ENCODE measurements at places on chromosomes 1 and 21.

DNA sequence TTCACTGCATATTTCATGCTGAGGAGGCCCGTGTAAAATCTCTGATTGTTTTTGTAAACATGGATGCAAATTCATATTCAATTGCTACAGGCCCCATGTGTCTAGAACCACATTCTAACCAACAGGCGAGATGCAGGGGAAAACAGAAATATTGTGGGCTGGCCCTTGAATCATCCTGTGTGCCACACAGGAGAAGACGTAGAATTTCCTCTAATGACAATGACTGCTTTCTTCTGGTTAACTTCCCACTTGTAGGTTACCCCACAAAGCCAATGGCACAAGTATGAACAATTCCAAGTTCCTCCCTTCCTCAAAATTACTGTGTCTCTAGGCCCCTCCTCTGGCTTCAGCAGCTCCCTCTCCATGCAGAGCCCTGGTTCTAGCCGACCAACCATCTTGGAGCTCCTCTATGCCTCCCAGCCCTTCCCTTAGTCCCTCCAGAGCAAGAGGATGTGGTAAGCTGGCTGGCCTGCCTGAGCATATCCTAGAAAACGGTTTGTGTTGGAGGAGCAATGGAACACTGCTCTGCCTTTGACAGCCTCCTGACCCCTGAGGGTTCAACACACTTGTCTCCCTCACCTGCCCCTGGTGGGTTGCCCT lies 205.2 kb downstream of the HS2ST1 start:
- DNase-seq: no peak

DNA sequence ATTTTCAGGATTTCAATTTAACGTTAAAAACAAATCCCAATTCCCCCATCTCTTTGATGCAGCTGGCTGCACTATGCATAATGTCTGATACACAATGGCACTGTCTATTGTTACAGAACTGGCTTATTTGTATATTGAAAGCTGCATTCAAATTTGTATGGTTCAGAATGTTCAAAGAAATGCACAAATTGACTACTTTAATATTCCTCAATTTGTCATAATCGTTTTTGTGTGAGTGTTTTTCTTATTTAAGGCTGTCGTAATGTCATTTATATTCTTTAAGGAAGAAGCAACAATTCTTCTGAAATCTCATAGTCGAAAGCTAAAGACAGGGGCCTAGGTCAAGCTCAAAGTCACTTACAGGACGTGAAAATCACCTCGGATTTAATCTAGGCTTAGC lies 341.4 kb upstream of the ZRANB2 start:
- no peak for DNase-seq

- DNase-seq: no peak
Observed at GRCh38 chr1:232531291-232531690, 98.6 kb downstream of the SIPA1L2 start.

DNA sequence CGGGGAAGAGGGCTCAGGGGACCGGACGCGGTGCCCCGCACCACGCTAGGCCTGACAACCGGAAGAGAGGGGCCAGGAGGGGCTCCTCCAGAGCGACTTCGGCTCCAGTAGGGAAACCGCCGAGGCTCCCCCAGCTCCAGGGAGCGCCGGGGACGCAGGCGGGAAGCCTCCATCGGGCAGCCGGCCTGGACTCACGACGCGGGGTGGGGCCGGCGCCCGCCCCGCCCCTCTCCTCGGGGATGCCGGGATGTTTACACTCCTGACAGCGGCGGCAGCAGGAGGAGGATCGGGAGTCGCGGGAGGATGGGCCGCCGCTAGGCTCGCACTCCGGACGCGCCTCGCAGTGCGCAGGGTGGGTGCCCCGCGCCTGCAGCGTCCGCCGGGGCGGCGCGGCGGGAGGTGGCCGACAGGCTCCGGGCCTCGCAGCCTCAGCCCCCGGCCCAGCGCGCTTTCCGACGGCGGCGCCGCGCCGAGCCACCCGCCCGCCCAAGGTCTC lies at the start of gene NEK7:
Gene NEK7 (plus strand): TSS at position 254 of the 496 bp plus-strand sequence. CDS start 75,583 bp downstream, outside the sequence.
- DNase-seq: peak; percentile 57

DNA sequence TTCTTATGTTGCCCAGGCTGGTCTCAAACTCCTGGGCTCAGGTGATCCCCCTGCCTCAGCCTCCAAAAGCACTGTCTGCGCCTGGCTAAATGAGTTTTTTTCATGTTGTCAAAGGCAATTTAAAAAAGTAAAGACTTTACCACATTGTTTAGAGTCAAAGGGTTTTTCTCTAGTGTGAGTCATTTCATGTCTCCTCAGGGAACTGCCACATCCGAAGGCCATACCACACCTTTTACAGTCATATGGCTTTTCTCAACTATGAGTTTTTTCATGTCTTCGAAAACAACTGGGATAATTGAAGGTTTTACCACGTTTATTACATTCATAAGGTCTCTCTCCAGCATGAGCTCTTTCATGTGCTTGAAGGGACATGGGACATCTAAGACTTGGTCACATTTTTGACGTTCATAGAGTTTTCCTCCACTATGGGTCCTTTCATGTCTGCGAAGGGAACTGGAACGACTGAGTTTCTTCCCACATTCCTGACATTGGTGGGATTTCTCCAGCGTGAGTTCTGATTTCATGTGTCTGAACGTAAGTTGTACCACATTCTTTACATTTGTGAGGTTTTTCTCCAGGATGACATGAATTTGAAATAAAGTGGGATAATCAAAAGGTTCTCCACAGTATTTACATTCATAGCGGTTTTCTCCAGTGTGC lies 65.6 kb downstream of the UCHL5 start:
- DNase-seq: no peak

GRCh38 chr1:67485046-67485811 lies 55.0 kb upstream of the SERBP1 start:
- DNase-seq: no peak

DNA sequence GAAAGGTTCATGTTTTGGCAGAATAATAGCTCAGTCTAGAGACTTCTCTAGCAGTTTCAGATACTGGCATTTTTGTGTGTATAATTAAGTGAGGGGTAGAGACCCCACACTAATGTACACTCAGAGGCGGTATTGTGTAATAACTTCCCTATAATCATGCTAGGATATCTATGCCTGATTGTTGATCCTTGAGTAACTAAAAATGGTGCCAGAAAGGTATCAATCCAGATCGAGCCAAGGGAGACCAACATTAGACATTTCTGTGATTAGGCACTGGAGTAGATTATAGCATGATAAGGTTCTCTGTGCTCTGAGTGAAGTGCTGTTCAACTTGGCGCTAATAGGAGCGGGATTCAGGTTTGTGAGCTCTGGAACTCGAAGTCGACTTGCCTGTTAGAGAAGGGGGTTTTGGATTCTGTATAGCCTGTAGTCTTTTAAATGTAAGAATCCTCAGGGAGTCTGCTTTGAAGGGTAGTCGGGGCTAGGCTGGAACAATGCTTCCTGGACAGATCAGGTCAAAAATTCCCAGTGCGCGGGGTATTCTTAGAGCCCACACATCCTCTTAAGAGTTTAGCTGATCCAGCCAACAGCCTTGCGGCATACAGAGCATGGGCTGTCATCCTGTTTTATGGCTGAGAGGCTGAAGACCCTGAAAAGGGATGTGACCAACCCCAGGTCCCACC lies 24.2 kb downstream of the MAN1C1 start:
- DNase-seq: no peak

DNA sequence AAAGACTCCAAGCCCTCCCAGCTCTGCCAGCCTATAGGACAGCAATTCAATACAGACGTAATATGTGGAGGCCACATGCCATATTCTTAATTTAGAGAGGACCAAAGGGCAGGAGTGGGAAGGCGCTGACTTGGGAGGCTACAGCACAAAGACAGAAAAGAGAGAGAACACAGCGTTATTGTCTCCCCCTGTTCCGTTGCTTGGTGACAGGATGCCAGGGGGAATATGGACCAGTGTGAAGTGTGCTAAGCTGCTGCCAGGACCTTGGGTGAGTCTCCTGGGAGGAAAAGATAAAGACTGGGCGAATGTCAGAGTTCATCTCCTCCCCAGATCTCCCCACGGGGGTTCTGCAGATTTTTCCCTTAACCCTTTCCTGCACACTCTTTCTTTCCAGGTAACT lies 102.1 kb upstream of the ADAR start:
- no peak for DNase-seq

GRCh38 chr1:41003127-41003639 lies 18.3 kb downstream of the SLFNL1 start:
- DNase-seq: no peak

- DNase-seq: no peak
Observed at GRCh38 chr1:183012301-183012994, 10.8 kb upstream of the LAMC1 start.

GRCh38 chr1:161017756-161018630 lies 3.0 kb downstream of the F11R start:
- DNase-seq: no peak

DNA sequence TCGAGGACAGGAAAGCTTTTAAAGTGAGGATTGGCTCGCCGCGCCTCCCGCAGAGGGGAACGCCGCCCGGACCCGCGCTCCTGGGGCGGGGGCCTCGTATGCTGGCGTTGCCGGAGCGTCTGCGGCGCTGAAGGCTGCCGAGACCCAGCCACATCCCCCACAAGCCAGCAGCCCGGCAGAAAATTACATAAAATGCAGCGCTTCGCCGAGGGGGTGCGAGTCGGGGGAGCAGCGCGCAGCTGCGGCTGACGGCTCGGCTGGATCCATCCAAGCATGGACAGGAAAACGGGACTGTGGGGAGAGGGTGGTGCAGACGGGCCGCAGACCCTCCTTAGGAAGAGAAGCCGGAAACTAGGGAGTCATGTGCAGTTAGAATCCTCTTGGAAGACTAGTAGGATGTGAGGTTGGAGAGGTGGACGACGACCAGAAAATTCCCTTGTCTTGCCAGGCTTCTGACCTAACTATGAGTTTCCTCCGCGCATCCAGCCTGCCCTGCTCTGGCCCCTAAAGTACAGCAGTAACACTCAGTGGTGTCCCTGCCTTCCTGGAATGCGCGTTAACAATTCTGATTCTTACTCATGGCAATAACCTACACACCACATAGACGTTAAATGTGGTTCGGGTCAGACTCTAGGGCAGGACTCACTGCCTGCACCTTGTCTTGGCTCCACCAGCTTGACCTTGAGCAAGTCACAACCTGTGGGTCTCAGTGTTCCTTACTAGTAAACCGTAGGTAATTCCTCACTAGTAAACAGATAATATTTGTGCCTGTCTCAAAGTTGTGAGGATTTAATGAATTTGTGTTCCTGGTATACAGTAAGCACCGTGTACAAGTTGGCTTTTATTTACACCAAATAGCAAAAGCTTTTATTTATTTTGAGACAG lies 953 bp upstream of the BRWD1 start:
- DNase-seq: peak; percentile 31

- no peak for DNase-seq
Observed at GRCh38 chr1:192552760-192553191, 22.8 kb upstream of the RGS1 start.

- peak; percentile 11 for DNase-seq
Observed at GRCh38 chr1:233790662-233791371, 113.7 kb upstream of the SLC35F3 start.

DNA sequence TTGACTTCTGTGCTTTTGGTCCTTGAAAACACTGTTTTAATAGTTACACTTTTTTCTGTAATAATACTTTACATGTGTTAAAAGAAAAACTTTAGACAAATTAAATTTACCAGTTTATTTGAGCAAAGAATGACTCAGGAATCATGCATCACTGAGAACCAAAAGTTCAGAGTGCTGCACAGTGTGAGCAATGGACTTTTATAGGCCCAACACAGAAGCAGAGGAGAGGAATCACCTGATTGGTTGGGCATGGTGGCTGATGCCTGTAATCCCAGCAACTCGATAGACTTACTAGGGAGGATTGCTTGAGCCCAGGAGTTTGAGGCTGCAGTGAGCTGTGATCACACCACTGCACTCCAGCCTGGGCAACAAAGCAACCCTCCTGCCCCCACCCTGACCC lies 29.3 kb downstream of the ZNF648 start:
- no peak for DNase-seq

GRCh38 chr21:28538987-28539622 lies 453.6 kb downstream of the LTN1 start:
- DNase-seq: no peak

DNA sequence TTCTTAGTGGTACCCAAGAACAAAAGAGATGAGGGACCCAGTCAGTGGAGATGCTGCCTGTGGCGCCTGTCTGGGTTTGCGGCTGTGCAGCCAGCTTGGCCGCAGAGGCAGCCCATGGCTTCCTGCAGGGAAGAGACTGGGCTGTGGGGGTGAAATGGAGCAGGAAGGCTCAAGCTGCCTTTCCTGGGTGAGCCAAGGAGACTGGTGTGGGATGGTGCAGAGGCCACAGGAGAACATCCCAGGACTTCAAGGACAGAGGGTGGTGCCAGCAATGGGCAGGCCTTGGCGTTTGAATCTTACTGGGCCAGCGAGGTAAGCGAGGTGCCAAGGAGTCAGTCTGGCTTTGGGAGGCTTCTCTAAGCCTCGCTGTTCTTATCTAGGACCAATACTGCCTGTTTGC lies 26.4 kb downstream of the KCNA10 start:
- no peak for DNase-seq

DNA sequence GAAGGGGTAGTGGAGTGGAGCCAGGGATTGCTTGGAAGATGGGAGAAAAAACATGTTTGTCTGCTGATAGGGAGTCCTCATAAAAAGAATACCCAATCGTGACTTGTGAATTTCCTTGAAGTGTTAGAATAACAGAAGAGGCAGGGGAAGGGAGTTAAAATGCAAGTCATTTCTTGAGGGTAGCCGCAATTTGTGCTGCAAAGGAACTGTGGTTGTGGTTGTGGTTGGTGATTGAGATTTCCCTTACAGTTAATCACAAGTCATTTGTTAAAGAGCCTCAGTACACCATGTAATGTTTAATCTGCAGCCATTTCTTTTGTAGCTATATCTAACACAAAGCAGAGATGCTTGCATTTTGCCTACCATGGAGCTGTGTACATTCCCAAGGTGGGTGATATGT lies 38.5 kb upstream of the EGLN1 start:
- peak; percentile 43 for DNase-seq

- no peak for DNase-seq
Observed at GRCh38 chr21:45792682-45793383, 149.3 kb downstream of the PCBP3 start.

DNA sequence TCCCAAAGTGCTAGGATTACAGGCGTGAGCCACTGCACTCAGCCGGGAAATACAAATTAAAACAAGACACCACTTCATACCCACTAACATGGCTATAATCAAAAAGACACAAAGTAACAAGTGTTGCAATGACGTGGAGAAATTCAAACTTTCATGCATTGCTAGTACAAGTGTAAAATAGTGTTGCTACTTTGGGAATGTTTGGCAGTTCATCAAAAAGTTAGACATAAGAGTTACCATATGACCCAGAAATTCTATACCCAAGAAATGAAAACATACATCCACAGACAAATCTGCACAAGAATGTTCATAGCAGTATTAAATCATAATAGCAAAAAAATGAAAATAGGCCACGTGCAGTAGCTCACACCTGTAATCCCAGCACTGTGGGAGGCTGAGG lies 16.4 kb downstream of the FOXJ3 start:
- DNase-seq: no peak

GRCh38 chr1:183138301-183138700 lies 47.8 kb upstream of the LAMC2 start:
- DNase-seq: no peak

- peak; percentile 49 for DNase-seq
Observed at GRCh38 chr1:26287033-26287711, 7.3 kb downstream of the SH3BGRL3 start.

GRCh38 chr1:184499616-184500015 lies 112.8 kb downstream of the C1orf21 start:
- no peak for DNase-seq

GRCh38 chr1:168454211-168454815 lies 89.5 kb downstream of the XCL2 start:
- DNase-seq: no peak
